ENCODE measurements at places on chromosomes 2 and 18.

DNA sequence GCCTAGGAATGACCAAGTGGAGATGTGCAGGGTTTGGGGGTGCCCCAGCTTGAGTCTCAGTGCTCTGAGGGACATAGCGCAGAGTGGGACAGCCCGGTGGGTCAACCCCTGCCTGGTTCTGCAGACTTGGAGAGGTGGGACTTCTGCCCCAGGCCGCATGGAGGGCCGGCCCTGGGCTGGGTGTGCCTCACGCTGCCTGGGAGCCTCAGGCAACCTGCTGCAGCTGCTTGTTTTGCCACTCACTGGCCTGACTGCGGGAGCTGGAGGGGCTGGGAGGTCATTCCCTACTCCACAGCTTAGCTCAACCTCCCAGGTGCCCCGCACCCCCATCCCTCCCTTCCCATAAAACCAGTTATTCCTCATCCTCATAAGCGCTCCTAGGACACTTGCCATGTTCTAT, 33.1 kb downstream of the ODC1 start:
- DNase-seq, result no peak

GRCh38 chr2:100670232-100670631, 107.4 kb downstream of the PDCL3 start:
- no peak for DNase-seq

- DNase-seq, result peak; percentile 47
Observed at GRCh38 chr2:8119782-8120505, 561.9 kb upstream of the ID2 start.

- DNase-seq, result no peak
Observed at GRCh38 chr2:239919774-239920692, 105.1 kb downstream of the NDUFA10 start.

DNA sequence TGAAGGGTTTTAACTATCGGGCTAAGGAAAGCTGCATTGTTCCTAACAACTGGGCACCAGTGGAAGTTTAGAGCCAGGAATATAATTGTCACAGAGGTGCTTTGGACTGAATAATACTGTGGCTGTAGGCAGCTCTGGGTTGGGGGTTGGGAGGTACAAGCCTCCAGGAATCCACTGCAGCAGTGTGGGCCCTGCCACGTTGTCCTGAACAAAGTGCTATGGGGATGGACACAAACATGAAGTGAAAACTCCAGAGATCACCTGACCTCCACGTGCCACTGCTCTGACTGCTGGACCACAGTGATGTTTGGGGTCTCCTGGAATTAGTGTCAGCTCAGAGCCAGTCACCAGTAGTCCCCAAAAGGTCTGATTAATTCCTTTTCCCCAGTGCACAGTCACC, 110.9 kb downstream of the BCL2 start:
- DNase-seq, result no peak

- DNase-seq, result no peak
Observed at GRCh38 chr2:232260075-232260474, 118.5 kb upstream of the ALPP start.

DNA sequence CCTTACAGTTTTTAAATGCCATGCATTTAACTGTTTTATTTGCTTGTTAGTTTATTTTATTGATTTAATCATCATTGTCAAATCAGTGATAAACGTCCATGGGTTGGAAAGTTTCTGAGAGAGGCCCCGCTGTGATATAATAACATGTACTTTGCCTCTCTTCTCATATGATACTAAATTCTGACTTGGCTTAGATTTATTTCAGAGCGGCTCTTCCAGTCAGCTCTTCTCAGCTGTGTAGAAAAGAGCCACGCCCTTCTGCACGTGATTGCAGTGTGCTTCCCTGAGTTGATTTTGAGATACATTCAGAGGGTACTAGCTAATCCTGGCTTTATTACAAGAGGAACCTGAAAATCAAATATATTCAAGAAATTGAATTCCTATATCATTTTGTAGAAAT, 218.6 kb downstream of the KCNE4 start:
- no peak for DNase-seq

GRCh38 chr2:110843959-110844510, 111.7 kb downstream of the ACOXL start:
- DNase-seq, result no peak

GRCh38 chr2:3398857-3399256, 19.4 kb downstream of the TRAPPC12 start:
- no peak for DNase-seq

- DNase-seq, result no peak
Observed at GRCh38 chr2:43539436-43539835, 56.4 kb downstream of the THADA start.

GRCh38 chr18:79575891-79576685, 103.5 kb upstream of the CTDP1 start:
- no peak for DNase-seq

DNA sequence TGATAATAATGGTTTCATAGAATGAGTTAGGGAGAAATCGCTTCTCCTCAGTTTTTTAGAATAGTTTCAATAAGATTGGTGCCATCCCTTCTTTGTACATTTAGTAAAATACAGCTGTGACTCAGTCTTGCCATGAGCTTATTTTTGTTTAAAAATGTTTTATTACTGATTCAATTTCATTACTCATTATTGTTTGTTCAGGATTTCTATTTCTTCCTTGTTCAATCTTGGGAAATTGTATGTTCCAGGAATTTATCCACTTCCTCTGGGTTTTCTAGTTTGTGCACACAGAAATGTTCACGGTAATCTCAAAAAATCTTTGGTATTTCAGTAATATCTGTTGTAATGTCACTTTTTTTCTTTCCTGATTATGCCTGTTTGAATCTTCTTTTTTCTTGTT, 371.5 kb upstream of the SETBP1 start:
- DNase-seq, result no peak

DNA sequence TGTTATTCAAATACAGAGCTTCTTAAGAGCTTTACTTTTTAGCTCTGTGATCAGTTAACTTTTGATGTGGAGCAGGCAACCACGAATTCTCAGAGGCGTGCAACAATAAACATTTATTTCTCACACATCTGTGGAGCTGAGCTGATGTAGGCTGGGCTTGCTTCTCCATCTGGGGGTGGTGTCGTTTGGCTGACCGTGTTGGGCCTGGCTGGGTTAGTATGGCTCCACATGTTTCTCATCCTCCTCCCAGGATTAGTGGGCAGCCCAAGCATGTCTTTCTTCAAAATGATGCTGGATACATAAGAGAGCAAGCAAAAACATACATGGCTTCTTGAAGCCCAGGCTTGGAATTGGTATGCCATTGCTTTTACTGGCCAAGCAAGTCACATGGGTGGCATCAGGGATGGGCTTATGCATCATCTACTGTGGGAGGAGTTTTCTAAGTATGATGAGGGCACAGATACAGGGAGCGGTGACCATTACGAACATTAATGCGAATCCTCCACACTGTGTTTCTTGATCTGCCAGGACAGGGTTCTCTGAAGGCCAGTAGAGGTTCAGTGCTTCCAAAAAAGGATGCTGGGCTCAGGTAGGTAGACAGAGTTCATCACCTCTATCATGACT, 157.0 kb upstream of the TNP1 start:
- DNase-seq, result no peak

DNA sequence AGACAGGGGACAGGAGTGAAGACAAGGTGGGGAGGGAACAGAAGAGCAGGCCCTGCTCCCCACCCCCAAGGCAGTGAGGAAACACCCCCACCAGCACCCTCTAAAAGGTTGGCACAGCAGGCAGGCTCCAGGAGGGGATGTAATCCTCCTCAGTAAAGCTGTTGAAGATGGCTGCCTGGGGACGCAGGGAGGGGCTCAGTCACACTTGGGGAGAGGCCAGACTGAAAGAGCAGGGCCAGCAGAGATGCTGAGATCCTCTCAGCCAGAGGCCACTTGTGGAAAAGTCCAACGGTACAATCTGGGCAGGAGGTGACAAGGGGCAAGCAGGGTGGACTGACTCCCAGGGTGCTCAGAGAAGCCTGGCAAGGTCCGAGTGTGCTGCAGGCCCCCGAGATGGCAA, 154.8 kb upstream of the ID2 start:
- DNase-seq, result no peak

DNA sequence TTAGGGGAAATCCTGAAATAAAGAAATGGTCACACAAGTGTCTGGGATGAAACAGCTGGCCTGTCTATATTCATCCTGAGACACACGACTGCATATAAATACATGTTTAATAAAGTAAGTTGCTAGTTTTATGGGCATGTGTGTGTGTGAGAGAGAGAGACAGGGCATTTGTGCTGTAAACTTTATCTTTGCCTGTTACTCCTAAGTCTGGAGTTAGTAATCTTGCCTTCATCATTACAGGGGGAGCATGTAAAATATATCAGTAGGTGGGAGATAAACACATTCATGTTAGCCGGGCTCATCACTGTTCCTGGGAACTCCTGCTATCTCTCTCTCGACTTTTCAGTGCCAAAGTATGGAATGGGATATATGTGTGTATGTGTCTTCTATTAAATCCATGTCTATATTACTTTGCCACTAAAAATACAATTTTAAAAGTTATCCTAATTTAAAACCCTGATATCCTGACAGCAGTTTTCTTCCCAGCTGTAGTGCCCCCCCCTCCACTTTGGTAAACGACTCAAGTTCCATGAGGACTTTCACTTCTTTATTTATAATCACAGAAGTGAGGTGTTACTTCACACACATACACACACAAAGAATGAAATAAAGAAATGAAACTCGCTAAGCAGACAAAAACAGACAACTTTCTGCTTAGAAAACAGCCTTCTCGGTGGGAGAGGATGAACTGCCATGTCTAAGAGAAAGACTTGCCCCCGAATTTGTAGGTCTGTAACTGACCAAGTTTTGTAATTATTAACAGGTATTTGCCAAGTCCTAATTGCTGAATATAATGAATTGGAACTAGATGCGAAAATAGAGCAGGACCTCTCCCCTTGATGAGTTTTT, 947 bp downstream of the ZEB2 start:
- DNase-seq, result no peak

DNA sequence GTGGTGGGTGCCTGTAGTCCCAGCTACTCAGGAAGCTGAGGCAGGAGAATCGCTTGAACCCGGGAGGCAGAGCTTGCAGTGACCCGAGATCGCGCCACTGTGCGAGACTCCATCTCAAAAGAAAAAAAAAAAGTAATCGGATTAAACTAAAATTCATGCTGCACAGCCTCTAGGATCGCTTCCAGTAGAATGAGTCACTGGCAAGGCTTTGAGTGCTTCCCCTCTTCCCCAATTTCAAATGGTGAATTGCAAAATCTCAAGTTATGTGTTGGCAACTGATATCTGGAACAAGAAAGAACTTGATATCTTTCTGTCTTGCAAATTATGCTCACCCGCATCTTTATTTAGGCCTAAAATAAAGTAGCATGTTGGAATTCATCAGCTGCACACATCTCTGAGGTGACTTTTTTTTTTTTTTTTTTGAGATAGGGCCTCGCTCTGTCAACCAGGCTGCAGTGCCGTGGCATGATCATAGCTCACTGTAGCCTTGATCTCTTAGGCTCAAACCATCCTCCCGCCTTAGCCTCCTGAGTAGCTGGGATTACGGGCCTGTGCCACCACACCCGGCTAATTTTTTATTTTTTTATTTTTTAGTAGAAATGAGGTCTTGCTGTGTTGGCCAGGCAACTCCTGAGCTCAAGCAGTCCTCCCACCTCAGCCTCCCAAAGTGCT, 12.7 kb downstream of the TTC39C start:
- DNase-seq, result no peak

DNA sequence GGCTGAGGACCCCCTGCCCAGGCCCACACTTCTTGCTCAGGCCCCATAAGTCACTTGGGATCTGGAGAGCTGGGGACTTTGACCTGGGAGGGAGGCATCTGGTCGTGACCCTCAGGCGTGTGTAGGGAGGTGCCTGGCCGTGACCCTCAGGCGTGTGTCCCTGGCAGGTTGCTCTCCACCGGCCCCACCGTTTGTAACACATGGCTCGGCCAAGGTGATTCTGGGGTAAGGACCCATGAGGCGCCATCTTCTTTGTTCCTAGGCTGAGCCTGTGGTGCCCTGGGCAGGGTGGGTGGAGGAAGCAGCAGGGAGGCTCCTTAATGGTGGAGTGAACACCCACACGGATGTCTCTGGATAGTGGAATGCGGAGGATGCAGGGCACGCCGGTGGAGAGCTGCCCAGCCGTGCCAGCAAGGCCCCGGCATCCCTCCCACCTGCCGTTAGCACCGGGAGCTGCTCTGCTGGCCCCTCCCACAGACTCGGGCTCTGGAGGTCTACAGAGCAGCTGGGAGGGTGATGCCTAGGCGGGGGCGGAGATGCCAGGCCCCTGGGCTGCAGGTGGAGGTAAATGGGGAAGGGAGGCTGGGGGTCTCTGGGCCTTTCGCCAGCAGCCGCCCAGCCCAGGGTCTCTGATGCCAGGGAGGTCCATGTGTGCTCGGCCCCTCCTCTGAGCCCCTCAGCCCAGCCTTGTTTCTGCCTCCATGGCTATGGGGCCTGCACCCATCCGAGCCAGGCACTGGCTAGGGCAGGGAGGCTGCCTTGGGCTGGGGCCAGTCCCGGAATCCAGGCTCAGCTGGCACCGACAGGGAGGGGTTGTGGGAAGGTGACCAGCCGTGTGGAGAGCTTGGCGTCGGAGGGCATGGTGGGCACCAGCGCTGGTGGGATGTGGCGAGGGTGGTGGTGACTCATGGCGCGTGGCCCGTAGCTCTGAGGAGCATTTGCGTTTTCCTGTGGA, 1.1 kb upstream of the GAL3ST2 start:
- no peak for DNase-seq

- DNase-seq, result no peak
Observed at GRCh38 chr2:3598912-3599854, 4.3 kb downstream of the COLEC11 start.

DNA sequence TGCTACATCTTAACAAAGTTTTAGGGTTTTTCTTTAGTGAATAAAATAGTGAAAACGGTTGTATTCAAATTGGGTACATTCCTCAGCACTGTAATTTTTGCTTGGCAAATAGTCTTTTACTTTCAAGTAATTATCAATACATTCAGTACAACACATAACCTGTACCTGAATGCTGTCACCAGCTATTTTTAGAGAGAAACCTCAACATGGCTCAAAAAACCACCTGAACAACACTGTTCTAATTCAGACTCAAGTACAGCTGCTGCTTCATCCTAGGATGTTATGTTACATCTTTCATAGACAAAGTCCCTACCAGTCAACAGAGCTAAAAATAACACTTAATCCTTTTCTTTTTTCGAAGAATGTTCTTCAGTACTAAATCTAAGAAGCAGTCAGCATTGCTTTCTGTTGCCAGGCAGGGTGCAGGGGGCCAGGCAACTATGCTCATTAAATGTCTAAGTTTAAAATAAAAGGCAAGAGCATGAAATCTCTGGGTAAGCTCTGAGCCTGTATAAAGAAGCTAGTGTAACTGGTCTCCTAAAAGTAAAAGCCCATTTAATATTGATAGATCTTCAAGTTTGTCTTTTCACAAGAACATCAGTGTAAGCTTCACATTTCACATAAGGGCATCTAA, 20.5 kb downstream of the PDIA6 start:
- DNase-seq, result peak; percentile 21

DNA sequence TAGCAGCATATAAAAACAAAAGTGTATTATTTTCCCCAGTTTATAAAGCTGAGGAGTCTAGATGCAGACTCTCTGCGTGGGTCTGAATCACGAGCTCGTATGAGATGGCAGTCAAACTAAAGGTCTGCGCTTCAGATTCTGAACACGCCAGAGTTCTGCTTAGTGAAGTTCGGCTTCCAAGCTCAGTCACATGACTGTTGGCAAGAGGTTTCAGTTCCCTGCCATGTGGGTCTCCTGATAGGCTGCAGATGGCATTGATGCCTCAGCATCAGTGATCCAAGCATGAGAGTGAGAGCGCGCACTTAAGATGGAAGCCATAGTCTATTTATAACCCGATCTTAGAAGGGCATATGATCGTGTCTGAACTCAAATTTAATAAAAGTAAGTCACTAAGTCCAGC, 242.8 kb upstream of the DOK6 start:
- no peak for DNase-seq

All from activated CD4-positive, alpha-beta T cell treated with anti-CD3 and anti-CD28 coated beads, Interleukin-10, Interleukin-2, amounts not matched to agents 100 ng/mL and 50 ng/mL, durations not matched to agents 16 hours and 8 hours (primary cell).